ENCODE measurements at places on chromosomes 2 and 18.

- DNase-seq: no peak
Measured at GRCh38 chr2:72915907-72916742, 1.2 kb upstream of the EMX1 start.

DNA sequence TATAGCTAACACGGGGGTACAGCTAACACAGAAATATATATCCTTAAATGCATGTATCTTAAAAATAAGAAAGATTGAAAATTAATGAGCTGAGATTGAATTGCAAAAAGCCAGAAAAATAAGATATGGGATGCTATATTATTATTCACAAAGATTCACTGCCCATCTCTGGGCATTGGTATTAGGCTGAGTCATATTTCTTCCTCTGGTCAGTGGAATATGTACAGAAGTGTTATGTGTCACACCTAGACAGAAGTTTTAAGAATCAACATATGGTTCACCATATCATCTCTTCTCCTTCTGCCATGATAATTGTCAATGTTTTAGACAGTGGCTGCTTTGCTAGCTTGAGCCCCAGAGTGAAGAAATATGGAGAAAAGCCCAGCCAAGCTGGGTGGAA, 14.0 kb upstream of the MCFD2 start:
- DNase-seq: no peak

DNA sequence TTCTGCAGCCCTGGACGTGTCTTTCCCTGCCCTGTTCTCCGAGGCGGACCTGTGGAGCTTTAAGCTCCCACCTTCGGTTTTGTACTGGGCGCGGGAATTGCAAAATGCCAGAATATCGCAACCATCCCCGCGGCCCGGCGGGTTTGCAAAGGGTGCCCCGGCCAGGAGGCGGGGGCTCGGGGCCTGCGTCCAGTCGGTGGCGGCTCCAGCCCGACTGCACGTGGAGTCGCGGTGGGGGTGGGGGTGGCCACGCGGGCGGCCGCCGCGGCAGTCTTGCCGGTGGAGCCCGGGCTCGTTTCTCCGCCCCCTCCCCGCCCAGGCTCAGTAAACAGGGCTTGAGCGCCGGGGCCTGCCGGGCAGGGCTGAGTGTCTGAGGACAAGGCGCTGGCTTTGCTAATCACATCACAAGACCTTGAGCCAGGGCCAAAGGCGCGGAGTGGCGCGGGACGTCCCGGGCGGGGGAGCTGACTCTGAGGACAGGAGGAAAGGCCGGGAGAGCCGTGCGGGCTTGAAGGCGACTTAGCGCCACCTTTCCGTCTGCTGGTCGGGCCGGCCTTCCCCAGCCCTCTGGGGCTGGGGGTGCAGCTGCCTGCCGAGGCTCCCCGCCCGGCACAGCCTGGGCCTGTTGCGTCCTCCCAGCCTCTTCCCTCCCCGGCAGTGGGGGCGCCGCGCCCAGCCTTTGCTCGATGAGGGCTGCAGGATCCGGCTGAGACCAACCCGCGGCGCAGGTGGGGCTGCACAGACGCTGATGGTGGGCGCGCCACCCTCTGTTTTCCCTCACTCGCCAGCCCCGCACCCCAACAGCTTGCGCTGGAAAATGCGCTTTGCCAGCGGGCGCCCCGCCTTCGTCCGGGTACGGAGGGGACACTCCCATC, 786 bp upstream of the ZFP36L2 start:
- DNase-seq: peak; percentile 64

GRCh38 chr18:77897606-77898005, 648.0 kb downstream of the GALR1 start:
- no peak for DNase-seq

GRCh38 chr2:15617778-15618448, 26.2 kb downstream of the DDX1 start:
- no peak for DNase-seq

- DNase-seq: no peak
Measured at GRCh38 chr2:54249629-54250028, 6.4 kb downstream of the TSPYL6 start.

DNA sequence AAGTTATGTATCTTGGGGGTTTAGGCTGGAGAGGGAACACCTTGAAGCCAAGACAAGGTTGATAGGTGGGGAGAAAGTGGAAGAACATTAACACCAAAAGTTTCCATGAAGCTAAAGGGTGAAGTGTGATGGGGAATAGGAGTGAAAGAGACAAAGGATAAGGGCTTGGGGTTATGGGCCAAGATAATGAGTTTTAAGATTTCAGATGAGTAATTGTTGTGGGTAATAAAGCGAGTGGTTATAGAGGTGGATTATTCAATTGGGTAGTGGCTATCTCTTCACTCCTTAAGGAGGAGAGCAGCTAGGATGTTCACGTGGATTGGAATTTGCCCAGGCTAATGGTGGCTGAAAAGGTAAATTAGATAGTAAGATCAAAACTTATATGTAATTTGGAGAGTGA, 29.8 kb downstream of the EML4 start:
- DNase-seq: no peak

DNA sequence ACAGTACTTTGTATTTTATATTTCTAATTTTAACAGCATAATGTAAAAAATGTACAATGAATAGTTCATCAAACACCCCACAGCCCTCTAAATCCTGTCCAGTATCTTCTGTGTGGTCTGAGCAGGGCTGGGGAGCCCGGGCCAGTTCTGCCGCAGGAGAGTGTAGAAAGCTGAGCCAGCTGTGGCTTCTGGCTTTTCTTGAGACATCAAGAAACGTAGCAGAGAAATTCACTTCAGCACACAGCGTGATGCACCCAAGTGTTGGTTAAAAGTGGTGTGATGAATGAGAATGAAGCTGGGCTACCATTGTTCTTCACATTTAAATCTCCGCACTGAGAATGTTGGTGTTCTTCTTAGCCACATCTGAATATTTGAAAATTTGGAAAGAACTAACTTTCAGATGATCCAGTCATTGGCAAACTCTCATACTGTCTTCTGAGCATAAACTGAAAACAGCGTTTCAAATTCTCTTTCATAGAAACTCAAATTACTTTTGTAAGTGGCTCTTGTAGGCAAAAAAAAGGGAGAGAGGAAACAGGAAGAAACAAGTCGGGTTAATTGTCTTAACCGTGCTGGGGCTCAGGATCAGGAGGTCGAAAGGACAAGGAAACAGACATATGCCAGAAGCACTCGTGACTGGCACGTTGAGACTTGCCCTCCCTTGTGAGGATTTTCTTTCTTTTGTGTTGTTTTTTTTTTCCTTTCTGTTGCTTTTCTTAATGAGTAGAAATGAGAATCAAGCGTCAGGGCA, 23.4 kb upstream of the TMEM87B start:
- no peak for DNase-seq

GRCh38 chr18:35345460-35345921, 1.3 kb upstream of the ZNF24 start:
- DNase-seq: no peak

DNA sequence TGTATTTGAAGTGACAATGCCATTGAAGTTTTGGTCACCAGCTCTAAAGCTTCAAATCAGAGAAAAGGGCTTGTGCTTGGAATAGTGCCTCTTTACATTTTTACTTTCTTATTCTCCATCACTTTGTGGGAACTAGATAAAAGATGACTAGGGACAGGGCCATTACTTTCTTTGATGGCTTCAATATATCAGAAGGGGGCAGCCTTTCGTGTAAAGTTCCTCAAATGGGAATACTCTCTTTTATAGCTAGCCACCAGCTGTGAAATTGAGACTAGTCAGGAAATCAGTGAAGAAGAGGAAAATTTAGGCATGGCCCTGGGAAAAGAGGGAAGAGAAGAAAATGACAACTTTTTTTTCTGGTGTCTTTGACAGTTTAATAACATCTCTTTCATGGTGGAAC, 242.5 kb downstream of the DCC start:
- DNase-seq: no peak
